Neural crest cell (in vitro differentiated cells): ENCODE measurements at places on chromosomes 5 and 9.

DNA sequence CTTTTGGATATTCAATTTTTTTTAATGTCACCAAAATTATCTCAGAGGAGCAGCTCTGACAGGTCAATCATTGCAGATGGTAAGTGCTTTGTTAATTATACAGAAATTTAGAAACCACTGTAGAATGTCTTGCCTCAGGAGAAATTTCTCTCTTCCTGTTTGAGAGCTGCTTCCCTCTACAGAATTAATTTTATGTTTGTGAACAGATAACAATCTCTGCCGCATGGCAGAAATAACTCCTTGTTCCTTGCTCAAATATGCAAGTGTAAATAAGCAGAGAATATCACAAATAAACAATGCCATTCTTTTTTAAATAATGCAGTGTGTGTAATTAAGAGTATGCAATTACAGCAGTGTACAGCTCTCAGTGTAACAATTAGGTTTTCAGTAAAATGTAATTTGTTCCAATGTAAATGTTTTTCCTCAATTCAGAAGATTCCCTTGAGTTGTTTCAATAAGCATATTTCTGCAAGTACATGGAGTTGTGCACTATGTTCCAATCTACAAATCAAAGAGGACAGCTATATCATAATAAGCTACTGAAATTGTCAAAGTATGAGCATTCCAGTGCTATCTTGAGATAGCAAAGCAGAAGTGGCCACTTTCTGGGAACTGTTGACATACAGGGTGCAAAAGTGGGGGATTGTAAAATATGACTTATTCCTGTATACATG lies 1012.8 kb downstream of the MAT2B start:
- no peak for DNase-seq
- H3K4me3 ChIP-seq, result no peak overlapping the region
- H3K36me3 ChIP-seq, result no peaks in the 10 kb centered on the region
- no peak overlapping the region for H3K27ac ChIP-seq

DNA sequence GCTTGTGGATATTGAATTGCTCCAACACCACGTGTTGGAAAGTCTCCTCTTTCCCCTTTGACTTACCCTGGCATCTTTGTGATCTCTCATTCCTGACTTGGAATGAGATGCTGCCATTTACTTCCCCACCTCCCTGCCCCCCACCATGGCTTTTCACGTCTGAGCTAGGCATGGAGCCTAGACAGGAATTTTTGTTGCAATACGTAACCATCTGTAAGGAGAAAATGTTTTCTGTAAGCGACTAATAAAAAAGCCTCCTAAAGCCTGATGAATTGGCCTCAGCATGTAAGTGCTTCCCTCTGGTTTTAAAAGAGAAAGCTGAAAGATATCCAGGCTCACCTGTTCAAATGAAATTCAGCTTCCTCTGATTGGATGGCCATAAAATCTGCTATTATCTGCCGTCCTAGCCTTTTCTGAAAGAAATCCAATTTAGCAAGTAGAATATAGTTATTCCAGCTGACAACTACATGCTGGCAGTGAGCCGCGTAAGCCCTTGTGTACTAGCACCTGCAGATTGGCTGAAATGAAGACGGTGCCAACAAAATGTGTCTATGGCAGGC lies 200.1 kb downstream of the NSG2 start:
- no peak overlapping the region for H3K27ac ChIP-seq
- no peaks in the 10 kb centered on the region for H3K4me1 ChIP-seq
- no peak for DNase-seq
- H3K36me3 ChIP-seq, result no peaks in the 10 kb centered on the region
- no peak overlapping the region for H3K4me3 ChIP-seq

DNA sequence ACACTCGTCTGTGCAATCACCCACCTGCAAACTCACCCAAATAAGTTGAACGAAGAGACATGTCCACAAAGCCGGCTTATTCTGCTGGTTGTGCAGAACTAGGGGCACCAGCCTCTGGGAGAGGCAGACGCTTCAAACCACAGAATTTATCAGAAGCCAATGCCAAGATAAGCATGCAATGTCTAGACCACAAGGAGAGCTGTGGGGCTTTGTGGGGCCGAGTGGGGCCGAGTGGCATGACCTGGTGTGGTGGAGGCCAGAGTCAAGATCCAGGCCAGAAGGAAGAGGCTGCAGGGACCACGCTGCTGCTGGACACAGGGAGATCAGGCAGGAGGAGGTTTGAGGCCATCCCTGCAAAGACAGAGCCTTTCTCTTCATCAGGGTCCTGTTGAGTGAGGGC lies 259.0 kb downstream of the IRX2 start:
- no peaks in the 10 kb centered on the region for H3K36me3 ChIP-seq
- no peak overlapping the region for H3K4me3 ChIP-seq
- DNase-seq, result no peak
- H3K27ac ChIP-seq, result no peak overlapping the region

GRCh38 chr5:148620696-148621095 lies 33.6 kb downstream of the HTR4 start:
- no peak for DNase-seq
- no peak overlapping the region for H3K27ac ChIP-seq
- H3K4me1 ChIP-seq, result peaks cover 5% of the 10 kb centered on the region
- H3K27me3 ChIP-seq, result peaks cover 15% of the 10 kb centered on the region

DNA sequence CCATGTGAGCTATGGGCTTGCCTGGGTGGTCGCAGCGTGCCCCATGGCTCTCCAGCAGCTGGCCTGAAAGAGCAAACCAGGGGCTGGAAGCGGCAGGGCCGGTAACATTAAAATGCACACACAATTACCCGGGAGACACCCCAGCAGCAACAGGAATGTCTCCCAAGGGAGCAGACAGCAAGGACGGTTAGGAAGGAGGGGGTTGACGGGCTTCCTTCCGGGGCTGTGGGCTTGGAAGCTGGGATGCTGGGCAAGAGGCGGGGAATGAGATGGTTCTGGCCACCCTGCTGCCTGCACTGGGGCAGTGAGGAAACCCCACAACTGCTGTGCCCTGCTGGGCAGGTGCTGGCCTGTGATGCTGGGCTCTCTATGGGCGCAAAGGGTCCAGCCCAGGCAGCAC lies 71.8 kb upstream of the ADAMTS2 start:
- no peaks in the 10 kb centered on the region for H3K36me3 ChIP-seq
- H3K27ac ChIP-seq, result peak overlapping the region; percentile 5
- H3K4me3 ChIP-seq, result no peak overlapping the region

DNA sequence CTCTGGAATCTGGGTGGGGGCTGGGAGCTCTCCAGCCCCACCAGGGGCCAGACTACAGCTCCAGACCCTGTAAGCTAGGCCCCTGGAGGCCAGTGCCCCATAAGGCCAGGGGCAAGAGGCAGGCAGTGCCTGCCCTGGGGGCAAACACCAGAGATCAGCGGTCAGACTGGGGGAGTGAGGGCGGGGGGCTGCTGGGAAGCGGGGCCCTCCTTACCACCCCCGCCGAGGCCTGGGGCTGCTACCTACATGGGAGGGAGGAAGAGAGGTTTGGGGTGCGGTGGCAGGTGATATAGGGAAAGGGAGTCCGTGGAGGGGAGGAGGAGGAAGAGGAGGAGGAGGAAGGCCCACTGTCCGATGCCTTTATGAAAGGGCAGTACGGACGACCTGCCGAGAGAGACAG lies 12.7 kb downstream of the PRR7 start:
- H3K4me1 ChIP-seq, result peaks cover 25% of the 10 kb centered on the region
- DNase-seq, result no peak
- peak overlapping the region; percentile 47 for H3K4me3 ChIP-seq
- H3K36me3 ChIP-seq, result peaks cover 21% of the 10 kb centered on the region
- no peak overlapping the region for H3K27ac ChIP-seq

GRCh38 chr9:127958728-127959127 lies 21.1 kb upstream of the DPM2 start:
- no peaks in the 10 kb centered on the region for H3K36me3 ChIP-seq
- no peak for DNase-seq
- no peak overlapping the region for H3K4me3 ChIP-seq
- no peak overlapping the region for H3K27ac ChIP-seq
- H3K27me3 ChIP-seq, result no peaks in the 10 kb centered on the region

DNA sequence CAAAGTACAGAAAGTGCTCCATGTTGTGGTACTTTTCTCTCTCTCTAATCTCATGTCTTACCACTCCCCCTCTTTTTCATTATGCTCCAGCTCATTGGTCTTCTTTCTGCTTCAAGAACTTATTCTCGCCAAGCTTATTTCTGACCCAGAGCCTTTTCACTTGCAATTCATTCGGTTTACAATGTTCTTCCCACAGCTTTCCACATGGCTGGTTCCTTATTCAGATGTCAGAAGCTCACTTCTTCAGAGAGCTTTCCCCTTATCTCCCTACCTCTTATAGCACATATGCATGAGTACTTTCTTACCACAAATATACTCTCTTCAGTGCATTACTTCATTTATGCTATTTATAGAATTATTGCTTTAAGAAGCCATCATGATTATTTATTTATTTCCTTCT lies 338.8 kb upstream of the ATP10B start:
- H3K4me3 ChIP-seq, result no peak overlapping the region
- H3K36me3 ChIP-seq, result no peaks in the 10 kb centered on the region
- no peak overlapping the region for H3K27ac ChIP-seq
- no peak for DNase-seq
- no peaks in the 10 kb centered on the region for H3K27me3 ChIP-seq
- H3K4me1 ChIP-seq, result peaks cover 11% of the 10 kb centered on the region
